ENCODE measurements at places on chromosomes 5 and 9.

DNA sequence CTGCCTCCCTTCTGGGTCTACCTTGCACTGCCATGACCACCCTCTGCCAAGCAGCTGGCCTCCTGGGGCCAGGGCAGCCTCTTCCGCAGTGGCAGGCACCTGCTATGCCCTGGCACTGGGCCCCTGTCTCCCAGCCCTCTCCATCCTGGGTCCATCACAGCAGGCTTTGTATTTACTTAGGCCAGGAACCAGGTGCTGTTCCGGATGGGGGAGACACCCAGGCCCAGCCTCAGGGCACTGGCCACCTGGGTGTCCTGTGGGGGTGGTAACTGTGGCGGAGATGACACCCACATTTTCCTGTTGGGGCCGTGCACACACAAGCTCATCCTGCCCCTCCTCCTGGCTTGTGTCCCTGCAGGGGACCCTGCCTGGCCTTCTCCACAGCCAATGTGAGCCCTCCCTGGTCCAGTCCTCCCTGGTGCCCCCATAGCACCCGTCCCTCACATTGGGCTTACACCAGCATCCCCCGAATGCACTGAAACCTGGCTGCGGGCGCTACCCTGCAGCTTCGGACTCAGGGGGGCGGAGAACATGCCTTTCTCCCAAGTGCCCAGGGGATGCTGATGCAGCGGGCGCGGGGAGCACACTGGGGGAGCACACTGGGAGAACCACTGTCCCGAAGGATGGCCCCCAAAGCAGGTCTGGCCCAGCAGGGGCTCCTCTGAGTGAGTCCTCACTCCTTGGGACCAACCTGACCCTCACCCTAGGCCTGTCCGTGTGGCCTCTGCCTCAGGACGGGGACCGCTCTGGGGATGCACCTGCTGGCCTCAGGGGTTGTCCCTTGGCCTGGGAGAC, 17.9 kb downstream of the FAM163B start:
- no peak for DNase-seq

DNA sequence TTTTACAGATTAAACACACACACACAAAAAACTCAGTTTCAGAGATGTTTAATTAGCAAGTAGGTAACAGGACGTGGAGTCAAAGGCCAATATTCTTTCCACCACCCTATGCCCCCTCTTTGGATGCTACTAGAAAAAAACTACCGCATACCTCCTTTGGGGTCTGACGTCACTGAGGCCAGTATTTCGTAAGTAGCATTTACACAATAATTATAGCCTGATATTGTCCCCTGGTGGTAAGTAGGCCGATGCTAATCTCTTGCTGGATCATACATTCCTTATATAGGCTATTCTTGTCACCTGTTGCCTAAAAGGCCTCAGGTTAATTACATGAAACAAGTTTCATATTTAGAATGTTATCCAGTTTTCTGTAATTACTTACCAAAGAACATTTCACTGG, 21.0 kb upstream of the SMARCA2 start:
- no peak for DNase-seq

- no peak for DNase-seq
These were observed 1.0 kb downstream of the IL7R start for GRCh38 chr5:35857606-35858205.

- DNase-seq: no peak
These were observed 109.3 kb downstream of the DAPK1 start for GRCh38 chr9:87606841-87607521.

- no peak for DNase-seq
These were observed 42.1 kb downstream of the DENND1A start for GRCh38 chr9:123887837-123888236.

- DNase-seq: no peak
These were observed 74.2 kb upstream of the FSTL4 start for GRCh38 chr5:133686566-133686965.

DNA sequence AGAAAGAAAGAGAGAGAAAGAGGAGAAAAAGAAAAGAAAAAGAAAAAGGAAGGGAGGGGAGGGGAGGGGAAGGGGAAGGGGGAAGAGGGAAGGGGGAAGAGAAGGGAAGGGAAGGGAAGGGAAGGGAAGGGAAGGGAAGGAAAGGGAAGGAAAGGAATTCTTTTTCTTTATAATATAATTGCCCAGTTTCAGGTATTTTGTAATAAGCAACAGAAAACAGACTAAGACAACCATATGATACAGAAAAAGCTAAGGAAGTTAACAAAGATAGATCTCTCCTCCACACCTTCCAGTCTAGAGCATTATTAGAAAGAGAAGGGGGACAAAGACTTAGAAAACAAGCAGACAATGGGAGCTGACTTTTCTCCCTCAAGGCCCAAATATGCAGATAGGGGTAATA, 31.0 kb downstream of the MEIKIN start:
- DNase-seq: no peak

DNA sequence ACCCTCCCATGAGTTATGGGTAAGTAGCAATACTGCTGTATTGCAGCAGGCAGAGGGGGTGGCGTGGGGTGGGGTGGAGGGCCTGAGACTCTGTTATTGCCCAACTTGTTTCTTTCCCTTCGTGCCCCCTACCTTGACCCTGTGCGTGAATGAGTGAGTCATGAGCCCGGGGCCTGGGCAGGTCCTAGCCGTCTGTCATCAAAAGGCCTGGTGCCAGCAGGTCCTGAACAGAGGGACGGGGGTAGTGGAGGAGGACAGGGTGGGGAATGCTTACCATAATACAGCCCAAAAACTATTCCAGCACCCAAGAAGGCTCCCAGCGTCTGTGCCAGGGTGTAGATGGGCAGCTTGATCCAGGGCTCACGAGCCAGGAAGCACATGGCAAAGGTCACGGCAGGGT, 4.3 kb downstream of the AQP3 start:
- no peak for DNase-seq

- DNase-seq: no peak
These were observed 84.2 kb downstream of the ESM1 start for GRCh38 chr5:54900984-54901725.

GRCh38 chr5:148626081-148626613, 28.2 kb downstream of the HTR4 start:
- no peak for DNase-seq

GRCh38 chr9:124304285-124304684, 46.5 kb downstream of the NEK6 start:
- no peak for DNase-seq

DNA sequence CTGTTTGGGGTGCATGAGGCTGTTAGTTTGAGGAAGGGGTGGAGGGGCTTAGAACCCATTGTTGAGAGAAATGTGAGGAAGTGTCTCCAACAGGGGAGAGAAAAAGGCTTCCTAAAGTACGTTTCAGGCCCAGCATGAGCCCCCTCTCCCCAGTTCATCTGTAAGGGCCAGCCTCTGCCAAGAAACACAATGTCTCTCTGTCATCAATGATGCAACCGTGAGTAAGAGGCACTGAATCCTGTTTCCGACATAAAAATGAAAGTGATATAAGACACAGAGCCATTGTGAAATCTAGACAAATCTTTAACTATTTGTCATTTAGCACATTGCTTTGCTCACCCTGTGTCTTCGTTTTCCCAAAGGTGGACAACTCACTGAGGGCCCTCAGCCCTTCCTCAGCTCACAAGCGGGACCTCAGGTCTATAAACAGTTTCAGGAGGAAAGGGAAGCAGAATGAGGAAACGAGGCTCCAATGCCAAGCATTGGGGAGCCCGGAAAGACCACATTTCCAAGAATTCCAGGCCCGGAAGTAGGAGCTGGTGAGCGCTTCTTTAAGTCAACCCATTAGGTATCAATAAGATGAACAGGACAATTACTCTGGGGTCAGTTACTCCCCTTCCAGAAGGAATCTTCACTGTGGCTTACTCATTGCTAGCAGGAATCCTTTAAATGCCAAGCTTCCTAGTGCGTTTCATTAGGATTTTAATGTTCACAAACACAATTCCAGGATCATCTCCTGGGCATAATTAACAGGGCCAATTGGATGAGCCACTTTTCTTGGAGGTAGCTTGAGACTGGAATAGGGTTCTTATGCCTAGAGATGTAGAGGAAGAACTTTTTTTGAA, 59.0 kb upstream of the KLF4 start:
- DNase-seq: peak; percentile 31

GRCh38 chr9:134942011-134942787, 24.5 kb upstream of the FCN1 start:
- DNase-seq: no peak

GRCh38 chr9:86660146-86660943, 287.0 kb downstream of the GAS1 start:
- peak; percentile 45 for DNase-seq

Measured in activated CD4-positive, alpha-beta T cell treated with anti-CD3 and anti-CD28 coated beads for 36 hours (primary cell).